ENCODE measurements at places on chromosomes 3 and 15.

DNA sequence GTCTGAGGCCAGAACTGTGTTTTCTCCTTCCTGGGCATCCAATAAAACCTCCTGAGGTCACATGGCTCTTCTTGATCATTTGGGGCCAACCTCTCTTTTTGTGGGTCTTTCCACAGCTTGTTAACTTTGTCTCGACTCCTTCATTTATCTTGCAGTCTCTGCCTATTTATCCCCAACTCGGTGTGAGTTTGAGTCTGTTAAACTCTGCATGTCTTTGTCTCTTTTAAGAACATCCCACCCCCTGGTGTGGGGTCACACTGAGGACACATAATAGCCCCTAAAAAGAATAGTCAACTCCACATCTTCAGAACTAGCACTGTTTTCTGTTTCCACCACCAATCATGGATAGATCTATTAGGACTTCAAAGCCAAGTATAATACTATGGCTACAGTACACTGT, 187.2 kb downstream of the TLE3 start:
- no peak for DNase-seq

- DNase-seq: no peak
Measured at GRCh38 chr15:56366211-56366610, 985 bp downstream of the TEX9 start.

GRCh38 chr3:107369791-107370190, 7.4 kb upstream of the CCDC54 start:
- DNase-seq: no peak

DNA sequence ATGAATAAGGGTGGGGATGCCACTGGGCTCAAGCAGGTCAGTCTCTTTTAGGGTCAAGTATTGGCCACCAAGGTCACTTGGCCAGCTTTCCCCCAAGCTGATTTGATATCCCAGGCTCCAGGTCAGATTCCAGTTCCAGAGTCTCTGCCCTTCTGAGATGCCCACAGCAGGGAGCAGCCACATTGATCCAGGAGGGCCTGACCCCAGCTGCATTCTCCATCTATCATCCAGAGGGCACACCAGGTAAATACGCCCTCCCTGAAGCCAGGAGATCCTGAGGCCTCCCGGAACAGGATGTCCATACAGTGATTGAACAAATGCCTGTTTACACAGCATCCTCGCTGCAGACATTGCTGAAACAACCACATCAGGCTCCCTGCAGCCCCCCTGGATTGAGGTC, 264.6 kb upstream of the TLE3 start:
- peak; percentile 48 for DNase-seq

DNA sequence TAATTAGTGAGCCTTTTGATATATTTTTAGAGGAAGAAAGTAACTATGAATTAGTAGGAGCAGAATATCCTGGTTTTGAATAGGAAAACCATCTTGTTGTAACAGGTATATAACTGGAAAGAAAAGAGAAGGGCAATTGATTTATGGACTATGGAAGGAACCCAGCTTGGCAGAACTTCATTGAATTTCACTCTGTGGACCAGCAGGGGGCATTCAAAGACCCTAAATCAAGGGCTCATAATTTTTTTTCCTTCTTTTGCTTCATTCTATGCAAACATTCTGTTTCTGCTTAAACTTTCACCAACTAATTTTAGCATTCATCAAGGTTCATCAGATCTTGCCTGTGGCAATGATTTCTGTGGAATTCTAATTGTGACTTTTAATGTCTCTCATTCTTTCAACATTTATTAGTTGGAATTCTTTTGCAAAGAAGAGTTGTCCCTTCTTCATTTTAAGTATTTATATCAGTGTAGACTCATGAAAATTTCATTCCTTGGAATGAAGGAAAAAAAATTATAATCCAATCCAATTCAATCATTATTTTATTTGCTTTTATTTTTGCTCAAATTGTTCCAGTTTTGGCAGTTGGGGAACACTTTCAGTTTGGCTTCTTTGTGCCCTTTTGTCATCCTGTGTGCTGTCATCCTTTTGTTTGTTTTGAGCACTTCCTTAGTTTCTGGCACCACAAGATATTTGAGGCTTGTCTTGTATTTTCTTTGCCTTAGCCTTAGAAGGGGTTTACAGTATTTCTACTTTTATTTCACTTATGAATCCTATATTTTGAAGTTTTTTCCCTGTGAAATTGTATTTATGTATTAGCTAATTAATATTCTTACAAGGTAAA, 30.4 kb downstream of the NXPE3 start:
- no peak for DNase-seq

- DNase-seq: peak; percentile 78
Measured at GRCh38 chr3:126983653-126984390, 907 bp downstream of the PLXNA1 start.

DNA sequence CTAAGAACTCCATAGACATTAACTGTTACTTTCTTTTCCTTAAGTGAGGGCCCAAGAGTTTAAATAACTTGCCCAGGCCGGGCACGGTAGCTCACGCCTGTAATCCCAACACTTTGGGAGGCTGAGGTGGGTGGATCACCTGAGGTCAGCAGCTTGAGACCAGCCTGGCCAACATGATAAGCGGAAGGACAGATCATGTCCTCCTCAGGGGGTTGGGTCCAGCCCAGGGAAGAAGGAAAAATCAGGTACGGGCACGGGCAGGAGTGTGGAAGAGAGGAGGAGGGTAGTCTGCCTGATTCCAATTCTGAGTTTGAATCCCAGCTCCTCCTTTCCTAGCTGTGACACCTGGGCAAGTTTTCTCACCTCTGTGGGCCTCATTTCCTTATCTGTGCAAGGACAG, 118.8 kb downstream of the ANP32A start:
- no peak for DNase-seq

GRCh38 chr15:89177633-89178306, 43.6 kb downstream of the RLBP1 start:
- peak; percentile 58 for DNase-seq

DNA sequence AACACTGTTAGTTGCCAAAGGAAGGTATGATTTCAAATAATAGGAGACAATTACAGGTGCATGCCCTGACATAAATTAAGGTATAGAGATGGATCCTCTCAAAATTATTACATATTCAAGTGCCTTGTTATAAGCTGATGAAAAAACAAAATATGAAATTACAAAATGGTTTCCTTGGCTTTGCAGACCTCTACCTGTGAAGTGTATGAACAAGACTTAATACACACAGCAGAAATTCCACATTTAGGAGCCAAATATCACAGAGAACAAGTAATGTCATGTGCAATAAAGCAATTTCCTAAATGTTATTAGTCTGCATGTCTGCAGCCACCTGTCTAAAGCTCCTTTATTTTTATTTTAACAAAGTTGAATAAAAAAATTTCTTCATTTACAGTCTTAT, 151.5 kb downstream of the ALCAM start:
- DNase-seq: no peak

- no peak for DNase-seq
Measured at GRCh38 chr3:15924914-15925313, 127.1 kb upstream of the ANKRD28 start.

GRCh38 chr15:75230551-75231371, 27.4 kb upstream of the GOLGA6C start:
- DNase-seq: no peak

DNA sequence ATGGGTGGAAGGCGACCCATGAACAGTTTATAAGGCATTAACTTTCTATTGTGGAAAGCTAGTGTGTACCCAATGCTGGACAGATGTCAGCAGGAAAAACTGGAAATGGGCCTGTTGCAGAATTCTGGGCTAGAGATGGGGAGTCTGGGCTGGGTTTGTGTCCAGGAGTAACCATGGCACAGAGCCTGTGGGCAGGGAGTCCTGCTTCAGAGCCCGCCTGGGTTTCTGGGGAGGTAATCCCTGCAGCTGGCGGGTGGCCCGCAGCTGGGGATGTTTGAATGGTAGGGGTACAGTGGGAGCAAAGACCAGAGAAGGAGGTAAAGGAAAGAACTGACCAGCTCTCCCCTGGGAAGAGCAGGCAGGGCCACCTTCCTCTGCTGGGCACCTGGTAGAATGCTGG, 25.7 kb downstream of the ACAA1 start:
- DNase-seq: no peak

DNA sequence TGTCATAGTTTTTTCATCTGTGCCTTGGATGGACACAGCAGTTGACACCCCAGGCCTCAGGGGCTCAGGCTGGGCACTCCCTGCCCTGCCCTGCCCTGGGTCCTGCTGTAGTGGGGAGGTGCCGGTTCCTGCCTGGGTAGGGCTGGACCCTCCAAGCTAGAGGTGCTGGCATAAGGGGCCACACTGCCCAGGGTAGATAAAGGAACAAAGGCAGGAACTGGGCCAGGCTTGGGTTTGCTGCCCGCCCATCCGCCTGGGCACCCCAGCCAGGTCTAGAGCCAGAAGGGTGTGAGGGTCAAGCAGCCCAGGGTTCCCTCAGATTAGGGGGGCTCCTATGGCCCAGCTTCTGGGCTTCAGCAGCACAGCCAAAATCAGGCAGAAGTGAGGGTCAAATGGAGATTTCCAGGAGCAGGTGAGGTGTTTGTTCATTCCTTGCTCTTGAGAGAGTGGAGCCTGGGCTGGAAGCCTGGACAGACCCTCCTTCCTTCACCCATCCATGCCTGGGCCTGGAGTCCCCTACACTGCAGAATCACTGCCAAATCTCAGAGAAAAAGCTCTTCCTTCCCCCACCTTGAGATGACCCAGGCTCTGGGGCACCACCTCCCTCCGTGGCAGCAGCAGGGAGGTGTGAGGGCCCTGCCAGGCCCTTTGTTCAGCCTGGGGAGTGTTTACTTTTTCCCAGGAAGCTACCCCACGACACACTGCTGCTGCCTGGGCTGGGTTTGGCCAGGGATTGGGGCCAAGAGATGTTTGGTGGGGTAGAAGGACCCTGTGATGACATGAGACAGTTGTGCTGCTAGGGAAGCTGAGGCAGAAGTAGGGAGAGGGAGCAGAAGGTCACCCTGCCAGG, 7.1 kb downstream of the SEMA3F start:
- DNase-seq: no peak

GRCh38 chr3:74303711-74304110, 310.7 kb downstream of the CNTN3 start:
- DNase-seq: no peak

DNA sequence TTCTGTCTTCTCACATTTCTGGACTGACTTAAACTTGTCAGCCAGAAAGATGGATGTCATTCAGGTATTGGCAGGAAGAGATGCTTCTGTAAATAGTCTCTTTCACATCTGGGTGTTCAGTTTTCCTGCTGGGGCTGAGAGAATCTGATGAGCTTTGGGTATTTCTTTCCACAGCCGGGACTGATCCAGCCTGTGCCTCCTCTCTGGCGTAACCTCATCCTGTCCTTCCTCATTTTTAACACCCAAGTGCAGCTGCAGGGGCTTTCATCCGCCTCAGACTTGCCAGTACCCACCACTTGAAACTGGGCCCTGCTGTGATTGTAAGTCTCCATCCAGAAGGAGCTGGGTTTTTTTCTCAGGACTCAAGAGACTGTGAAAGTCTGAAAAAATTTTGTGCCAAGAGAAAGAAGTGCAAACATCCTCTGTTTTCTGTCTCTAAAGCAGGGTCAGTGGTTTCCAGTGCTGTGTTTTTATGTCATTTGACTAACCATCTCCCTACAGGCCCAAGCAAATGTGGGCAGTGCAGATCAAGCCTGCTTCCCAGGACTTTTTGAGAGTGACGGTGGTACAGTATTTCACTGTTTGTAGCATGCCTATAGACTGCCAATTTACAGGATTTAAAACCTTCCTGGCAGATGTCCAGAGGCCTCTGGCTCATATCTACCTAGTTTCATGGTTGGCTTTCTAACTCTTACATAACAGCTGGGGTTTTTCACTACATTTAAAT, 342.7 kb downstream of the PTPRG start:
- no peak for DNase-seq

DNA sequence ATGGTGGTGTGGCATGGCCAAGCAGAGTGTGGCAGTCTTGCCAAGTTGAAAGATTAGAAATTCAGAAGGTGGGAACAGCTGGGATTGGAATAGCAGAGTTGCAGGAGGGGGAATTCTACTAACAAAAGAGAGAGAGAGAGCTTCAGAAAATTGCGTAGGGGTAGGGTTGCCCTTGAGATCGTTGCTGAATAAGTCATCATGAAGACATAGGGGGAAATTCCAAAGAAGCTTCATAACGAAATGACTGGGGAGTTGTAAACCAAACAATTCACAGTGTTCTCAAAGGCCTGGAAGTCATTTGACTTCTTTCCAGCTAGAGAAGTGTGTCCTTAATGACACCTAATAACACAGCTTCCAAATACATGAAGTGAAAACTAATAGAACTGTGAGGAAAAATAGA, 26.3 kb upstream of the TIPARP start:
- DNase-seq: no peak

DNA sequence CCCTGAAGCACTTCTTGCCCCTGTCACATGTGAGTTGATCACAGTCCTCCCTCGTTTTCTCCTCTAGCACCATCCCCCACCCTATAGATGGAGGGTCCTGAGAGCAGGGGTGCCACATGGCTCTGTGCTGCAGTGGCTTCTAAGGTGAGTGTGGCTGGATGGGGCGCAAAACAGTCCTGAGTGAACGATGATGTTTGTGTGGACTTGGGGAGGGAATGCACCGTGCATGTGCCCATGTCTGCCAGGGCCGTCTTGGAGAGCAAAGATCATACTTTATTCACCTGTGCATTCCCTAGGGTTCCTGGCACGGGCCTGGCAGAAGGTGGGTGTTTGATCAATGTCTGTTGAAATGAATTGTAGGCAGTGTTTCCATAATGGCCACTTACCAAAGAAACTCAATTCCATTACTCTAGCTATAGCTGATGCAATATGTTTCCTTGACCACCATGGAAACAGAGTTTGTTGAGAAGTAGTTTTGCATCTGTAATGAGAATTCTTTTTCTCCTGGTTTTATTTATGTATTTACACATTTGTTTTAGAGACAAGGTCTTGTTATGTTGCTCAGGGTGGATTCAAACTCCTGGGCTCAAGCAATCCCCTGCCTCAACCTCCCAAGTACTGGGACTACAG, 58.0 kb downstream of the ABTB1 start:
- no peak for DNase-seq

DNA sequence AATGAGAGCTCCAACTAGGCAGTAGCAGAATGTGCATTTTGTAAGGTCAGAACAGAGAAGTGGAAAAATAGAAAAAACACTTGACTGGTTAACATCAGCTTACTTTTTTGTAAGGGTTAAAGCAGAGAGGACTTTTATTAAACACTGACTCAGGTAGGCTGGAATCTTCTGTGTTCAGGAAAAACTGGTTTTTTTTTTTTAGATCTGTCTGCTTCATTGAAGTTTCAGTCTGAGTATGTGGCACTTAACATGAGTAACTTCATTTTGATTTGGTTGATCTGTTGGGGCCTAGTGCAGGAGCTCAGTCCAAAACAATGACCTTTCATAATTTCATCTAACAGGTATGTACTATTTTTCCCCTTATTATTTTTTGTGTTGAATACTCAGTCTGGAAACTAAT, 141.1 kb downstream of the DOCK3 start:
- no peak for DNase-seq

DNA sequence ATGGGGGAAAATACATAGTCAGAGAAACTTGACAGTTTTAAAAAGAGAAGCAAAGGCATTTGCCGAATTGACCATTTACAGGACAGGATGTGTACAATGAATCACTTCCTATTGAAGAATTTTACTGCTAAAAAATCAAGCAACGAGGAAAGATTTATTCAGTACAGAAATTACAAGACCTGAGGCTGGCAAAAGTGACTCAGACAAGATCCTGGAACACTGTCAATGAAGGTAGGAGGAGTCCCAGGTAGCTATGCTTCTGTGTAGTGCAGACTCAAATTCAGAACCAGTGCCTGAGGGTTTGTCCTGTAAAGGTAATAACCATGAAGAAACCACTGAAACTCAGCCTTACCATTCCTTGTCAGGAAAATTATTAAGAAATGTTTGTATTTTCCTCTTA, 120.9 kb downstream of the ZMAT3 start:
- DNase-seq: no peak

Measured in ecto neural progenitor cell (in vitro differentiated cells).